ENCODE measurements at places on chromosomes 6 and 20.

GRCh38 chr6:166179704-166180103 is 12.1 kb upstream of the TBXT start:
- no peaks in the 10 kb centered on the region for H3K36me3 ChIP-seq
- no peaks in the 10 kb centered on the region for H3K27me3 ChIP-seq
- no peak for DNase-seq
- H3K27ac ChIP-seq: no peak overlapping the region

DNA sequence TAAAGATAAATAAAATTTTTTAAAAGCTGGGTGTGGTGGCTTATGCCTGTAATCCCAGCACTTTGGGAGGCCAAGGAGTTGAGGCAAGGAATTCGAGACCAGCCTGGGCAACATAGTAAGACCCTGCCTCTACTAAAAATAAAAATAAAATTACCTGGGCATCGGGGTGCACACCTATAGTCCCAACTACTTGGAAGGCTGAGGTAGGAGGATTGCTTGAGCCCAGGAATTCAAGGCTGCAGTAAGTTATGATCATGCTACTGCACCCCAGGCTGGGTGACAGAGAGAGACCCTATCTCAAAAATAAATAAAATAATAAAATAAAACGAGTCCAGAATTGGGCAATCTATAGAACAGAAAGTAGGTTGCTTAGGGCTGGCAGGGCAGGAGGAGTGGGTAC is 228.7 kb downstream of the BCAS1 start:
- no peaks in the 10 kb centered on the region for H3K4me1 ChIP-seq
- H3K27ac ChIP-seq: no peak overlapping the region
- H3K4me3 ChIP-seq: no peak overlapping the region
- no peaks in the 10 kb centered on the region for H3K36me3 ChIP-seq

DNA sequence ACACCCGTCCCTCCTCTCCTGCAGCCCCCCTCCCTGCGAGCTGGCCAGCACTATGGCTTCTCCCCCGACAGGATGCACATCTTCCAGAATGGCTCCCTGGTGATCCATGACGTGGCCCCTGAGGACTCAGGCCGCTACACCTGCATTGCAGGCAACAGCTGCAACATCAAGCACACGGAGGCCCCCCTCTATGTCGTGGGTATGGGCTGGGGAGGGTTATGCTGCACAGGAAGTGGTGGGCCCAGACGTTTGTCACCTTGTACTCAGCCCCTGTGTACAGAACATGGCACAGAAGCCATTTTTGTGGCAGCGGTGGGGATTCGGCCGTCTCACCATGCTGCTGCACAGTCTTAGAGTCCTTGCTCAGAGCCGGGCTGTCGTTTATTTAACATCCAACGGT is 29.0 kb upstream of the SRF start:
- H3K27ac ChIP-seq: no peak overlapping the region
- H3K27me3 ChIP-seq: no peaks in the 10 kb centered on the region
- peaks cover 10% of the 10 kb centered on the region for H3K4me1 ChIP-seq
- no peak for DNase-seq

GRCh38 chr6:45741437-45742171 is 274.1 kb downstream of the CLIC5 start:
- no peak overlapping the region for H3K4me3 ChIP-seq
- peaks cover 2% of the 10 kb centered on the region for H3K27me3 ChIP-seq
- H3K36me3 ChIP-seq: no peaks in the 10 kb centered on the region
- peak; percentile 44 for DNase-seq
- H3K4me1 ChIP-seq: peaks cover 2% of the 10 kb centered on the region
- H3K27ac ChIP-seq: no peak overlapping the region

DNA sequence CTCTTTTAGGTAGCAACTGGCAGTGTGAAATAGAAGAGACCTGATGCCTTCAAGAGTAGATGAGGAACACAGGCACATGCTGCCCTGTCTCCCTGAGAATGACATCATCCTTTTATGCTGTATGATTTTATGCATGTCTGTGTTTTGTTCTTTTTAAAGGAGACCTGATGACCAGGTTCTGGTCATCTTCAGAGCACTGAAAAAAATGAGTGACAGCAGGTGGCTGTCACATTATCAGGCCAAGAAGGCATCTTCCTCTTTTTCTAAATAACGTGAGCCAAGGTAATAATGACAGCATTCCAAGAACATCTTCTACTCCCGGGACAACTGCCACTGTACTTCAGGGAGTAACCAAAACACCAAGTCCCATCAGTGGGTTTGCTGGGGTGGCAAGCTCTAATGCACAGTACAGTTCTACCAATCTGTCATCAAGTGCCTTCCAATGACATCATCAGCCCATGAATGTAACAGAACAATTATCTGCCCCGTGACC is 28.9 kb downstream of the CNKSR3 start:
- no peaks in the 10 kb centered on the region for H3K27me3 ChIP-seq
- peaks cover 22% of the 10 kb centered on the region for H3K4me1 ChIP-seq
- no peaks in the 10 kb centered on the region for H3K36me3 ChIP-seq
- DNase-seq: no peak
- H3K4me3 ChIP-seq: no peak overlapping the region
- H3K27ac ChIP-seq: no peak overlapping the region

DNA sequence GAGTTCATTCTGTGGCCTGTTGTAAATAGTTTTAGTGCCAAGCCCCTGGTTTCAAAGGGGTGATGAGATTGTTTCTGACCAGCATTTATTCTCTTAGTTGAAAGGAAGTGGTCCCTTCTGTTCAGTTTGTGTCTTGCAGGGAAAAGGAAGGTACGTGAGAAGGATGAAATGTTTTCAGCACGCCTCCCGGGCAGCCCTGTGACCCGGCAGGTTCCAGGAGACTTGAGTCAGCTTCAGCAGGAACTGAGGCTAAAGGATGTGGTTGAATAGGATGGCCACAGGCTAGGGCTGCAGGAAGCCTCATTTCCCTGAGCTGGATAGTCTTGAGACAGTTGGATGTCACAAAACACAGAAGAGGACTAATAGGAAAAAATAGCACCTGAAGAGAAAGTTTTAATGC is 132.4 kb upstream of the SYNDIG1 start:
- H3K27ac ChIP-seq: no peak overlapping the region
- no peak overlapping the region for H3K4me3 ChIP-seq
- DNase-seq: peak; percentile 35
- H3K36me3 ChIP-seq: no peaks in the 10 kb centered on the region
- no peaks in the 10 kb centered on the region for H3K4me1 ChIP-seq

- DNase-seq: no peak
- no peaks in the 10 kb centered on the region for H3K4me1 ChIP-seq
- H3K27ac ChIP-seq: no peak overlapping the region
- no peaks in the 10 kb centered on the region for H3K36me3 ChIP-seq
Measured at GRCh38 chr6:78062993-78063392, 410.2 kb downstream of the MEI4 start.

GRCh38 chr6:106128981-106129781 is 43.0 kb downstream of the PRDM1 start:
- H3K4me1 ChIP-seq: peaks cover 2% of the 10 kb centered on the region
- H3K27ac ChIP-seq: peak overlapping the region; percentile 5
- H3K27me3 ChIP-seq: no peaks in the 10 kb centered on the region
- H3K36me3 ChIP-seq: no peaks in the 10 kb centered on the region
- no peak overlapping the region for H3K4me3 ChIP-seq

DNA sequence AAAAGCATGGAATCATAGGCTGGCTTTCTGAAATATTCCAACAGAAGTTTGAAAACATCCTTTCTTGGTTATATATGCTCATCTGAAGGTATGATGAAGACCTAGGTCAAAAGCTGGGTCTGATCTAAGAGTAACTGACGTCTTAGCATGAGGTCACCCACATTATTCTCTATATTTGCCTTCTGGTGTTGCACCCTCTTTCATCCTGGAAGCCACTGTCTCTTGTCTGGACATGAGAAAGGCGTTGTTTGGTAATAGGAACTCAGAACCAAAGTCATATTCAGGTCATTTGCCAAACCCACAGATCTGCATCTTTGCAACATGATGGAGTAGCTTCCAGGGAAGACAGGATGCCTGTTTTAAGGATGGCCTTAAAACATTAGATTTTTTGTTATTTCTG is 17.6 kb downstream of the GABRR1 start:
- DNase-seq: no peak
- H3K36me3 ChIP-seq: no peaks in the 10 kb centered on the region
- H3K27me3 ChIP-seq: peaks cover 4% of the 10 kb centered on the region
- no peak overlapping the region for H3K27ac ChIP-seq
- H3K4me1 ChIP-seq: no peaks in the 10 kb centered on the region

DNA sequence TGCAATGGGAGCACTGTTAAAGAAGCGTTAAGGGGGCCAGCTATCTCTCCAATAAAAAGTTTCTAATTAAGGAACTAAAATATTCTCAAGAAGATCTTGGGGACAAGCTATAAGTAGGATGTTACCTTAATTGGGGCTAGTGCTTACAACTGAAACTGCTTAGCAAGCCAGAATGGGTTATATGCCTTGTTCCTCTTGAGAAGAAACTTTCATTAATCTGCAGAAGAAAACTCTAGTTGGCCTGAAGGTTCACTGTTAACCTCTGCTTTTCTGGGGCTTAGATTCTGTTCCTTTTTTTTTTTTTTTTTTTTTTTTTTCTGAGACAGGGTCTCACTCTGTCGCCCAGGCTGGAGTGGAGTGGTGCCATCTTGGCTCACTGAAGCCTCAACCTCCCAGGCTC is 82.2 kb downstream of the BACH2 start:
- H3K27me3 ChIP-seq: no peaks in the 10 kb centered on the region
- no peak overlapping the region for H3K27ac ChIP-seq
- peaks cover 16% of the 10 kb centered on the region for H3K4me1 ChIP-seq
- no peak overlapping the region for H3K4me3 ChIP-seq

GRCh38 chr20:38085026-38085425 is 51.5 kb downstream of the RPRD1B start:
- peaks cover 35% of the 10 kb centered on the region for H3K4me1 ChIP-seq
- DNase-seq: peak; percentile 31
- no peaks in the 10 kb centered on the region for H3K27me3 ChIP-seq
- peak overlapping the region; percentile 88 for H3K27ac ChIP-seq

GRCh38 chr6:21468461-21468860 is 125.1 kb upstream of the SOX4 start:
- H3K27me3 ChIP-seq: no peaks in the 10 kb centered on the region
- H3K27ac ChIP-seq: no peak overlapping the region
- H3K4me3 ChIP-seq: no peak overlapping the region
- no peak for DNase-seq
- H3K36me3 ChIP-seq: no peaks in the 10 kb centered on the region

DNA sequence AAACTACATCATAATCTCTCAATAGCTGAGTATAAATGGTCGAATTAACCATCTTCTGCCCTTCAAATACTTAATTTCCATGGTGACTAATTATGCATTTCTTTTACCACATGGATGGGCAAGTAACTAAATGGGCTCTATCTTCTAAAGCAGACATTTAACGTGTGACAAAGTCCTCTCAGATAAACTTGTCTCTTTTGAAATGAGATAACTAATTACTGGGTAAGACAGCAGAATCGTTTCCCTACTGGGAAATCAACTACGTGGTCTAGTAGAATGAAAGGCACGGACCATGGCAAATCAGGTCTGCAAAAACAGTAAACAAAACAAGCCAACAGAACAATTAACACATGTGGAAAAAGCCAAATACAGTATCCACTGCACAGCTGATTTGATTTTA is 137.7 kb downstream of the BACH2 start:
- DNase-seq: no peak
- no peaks in the 10 kb centered on the region for H3K36me3 ChIP-seq
- no peak overlapping the region for H3K27ac ChIP-seq
- no peaks in the 10 kb centered on the region for H3K27me3 ChIP-seq
- H3K4me3 ChIP-seq: no peak overlapping the region

- no peak for DNase-seq
- no peaks in the 10 kb centered on the region for H3K27me3 ChIP-seq
- no peak overlapping the region for H3K27ac ChIP-seq
- H3K4me3 ChIP-seq: no peak overlapping the region
- peaks cover 3% of the 10 kb centered on the region for H3K36me3 ChIP-seq
- no peaks in the 10 kb centered on the region for H3K4me1 ChIP-seq
Measured at GRCh38 chr6:166933396-166933795, 23.0 kb downstream of the RNASET2 start.

GRCh38 chr20:19995220-19995863 is 21.8 kb upstream of the NAA20 start:
- H3K27me3 ChIP-seq: no peaks in the 10 kb centered on the region
- no peak overlapping the region for H3K4me3 ChIP-seq
- DNase-seq: peak; percentile 64

- H3K4me1 ChIP-seq: no peaks in the 10 kb centered on the region
- no peak overlapping the region for H3K27ac ChIP-seq
- no peaks in the 10 kb centered on the region for H3K36me3 ChIP-seq
- DNase-seq: peak; percentile 66
- no peak overlapping the region for H3K4me3 ChIP-seq
Measured at GRCh38 chr20:45290677-45291355, 15.8 kb upstream of the RBPJL start.

GRCh38 chr6:78831492-78831891 is 35.9 kb upstream of the IRAK1BP1 start:
- peak; percentile 3 for DNase-seq
- no peaks in the 10 kb centered on the region for H3K27me3 ChIP-seq
- H3K4me3 ChIP-seq: no peak overlapping the region
- no peaks in the 10 kb centered on the region for H3K36me3 ChIP-seq

DNA sequence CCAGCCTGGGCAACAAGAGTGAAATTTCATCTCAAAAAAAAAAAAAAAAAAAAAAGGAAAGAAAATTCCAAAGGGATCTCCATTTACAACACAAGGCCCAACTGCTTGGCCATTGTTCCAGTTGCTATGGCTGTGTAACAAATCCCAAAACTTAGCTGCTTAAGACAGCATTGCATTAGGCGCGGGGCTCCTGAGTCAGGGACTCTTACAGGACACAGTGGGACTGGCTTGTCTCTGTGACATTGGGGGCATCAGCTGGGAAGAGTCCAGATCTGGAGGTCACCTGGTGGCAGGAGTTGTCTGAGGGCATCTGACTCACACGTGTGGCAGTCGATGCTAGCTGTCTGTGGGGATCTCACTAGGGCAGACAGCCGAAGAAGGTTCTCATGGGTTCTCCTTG is 35.6 kb downstream of the TTLL9 start:
- no peak for DNase-seq
- H3K4me1 ChIP-seq: no peaks in the 10 kb centered on the region
- H3K27ac ChIP-seq: no peak overlapping the region
- H3K36me3 ChIP-seq: no peaks in the 10 kb centered on the region
- peaks cover 13% of the 10 kb centered on the region for H3K27me3 ChIP-seq

DNA sequence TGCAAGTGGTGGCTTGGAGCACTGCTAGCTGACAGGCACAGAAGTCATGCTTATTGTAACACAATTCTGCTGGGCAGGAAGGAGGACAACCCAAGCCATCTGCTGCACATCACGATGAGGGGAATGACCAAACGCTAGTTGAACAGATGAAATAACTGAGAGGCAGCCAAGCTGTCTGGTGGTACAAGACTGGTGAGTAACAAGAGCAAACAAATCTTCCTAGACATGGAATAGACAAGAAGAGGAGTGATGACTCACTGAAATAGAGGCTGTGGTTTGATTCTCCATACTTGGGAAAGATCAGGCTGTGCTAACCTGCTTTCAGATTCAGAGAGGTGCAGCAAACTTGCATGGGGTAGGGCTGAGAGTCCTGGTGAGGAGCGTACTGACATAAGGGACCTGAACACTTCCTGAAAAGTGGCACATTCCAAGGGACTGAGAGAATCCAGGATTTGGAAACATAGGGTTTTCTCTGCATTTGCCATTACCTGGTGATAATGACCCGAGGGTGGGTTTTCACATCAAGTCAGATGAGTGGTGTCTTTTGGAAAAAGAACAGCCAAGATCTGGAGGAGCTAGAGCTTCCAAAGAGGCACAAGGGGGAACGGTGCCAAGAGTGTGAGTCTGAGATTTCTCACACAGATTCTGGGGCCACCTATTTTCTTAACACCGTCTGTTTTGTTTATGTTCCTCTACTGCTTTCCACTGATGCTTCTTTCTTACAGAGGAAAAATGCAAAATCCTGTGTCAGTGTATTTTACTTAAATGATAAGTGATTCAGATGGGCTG is 60.0 kb downstream of the PRL start:
- no peaks in the 10 kb centered on the region for H3K27me3 ChIP-seq
- H3K36me3 ChIP-seq: no peaks in the 10 kb centered on the region
- peak; percentile 95 for DNase-seq
- 0 out of 2 replicates have a peak, but pooled peaks cover 4% of the 10 kb centered on the region for H3K4me1 ChIP-seq
- no peak overlapping the region for H3K4me3 ChIP-seq

All from IMR-90 (cell line).